Stimulated activated CD8-positive, alpha-beta memory T cell treated with anti-CD3 and anti-CD28 coated beads, Interleukin-4, amount 100 ng/mL, for 24 hours (primary cell): ENCODE measurements at places on chromosomes 2 and 18.
A peak's percentile ranks its signal among the peaks of the same experiment; 100 is the strongest.

GRCh38 chr2:232487385-232488096 is at the start of gene ECEL1:
ECEL1 (minus strand) TSS chr2:232487834; CDS start chr2:232486653, 1,181 bp downstream.
- DNase-seq = no peak

- peak; percentile 23 for DNase-seq
These were observed 3.3 kb upstream of the HJURP start for GRCh38 chr2:233857511-233858141.

GRCh38 chr2:233803994-233804393 is 25.9 kb downstream of the MROH2A start:
- no peak for DNase-seq

DNA sequence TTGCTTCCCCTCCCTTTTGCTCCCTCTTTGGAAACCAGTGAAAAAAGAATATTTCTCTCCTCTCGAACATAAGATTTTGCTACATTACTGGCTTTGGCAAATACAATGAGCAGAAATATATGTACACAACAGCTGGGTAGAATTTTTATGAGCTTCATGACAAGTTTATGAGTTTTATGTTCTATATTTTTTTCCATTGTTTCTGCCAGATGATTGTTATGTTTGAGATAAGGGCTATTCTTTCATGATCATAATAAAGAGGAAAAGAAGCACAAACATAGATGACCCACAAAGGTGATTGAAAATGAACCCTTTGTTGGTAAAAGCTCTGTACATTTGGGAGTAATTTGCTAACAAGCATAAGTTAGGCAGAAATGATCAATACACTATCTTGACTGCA is 14.8 kb upstream of the TFPI start:
- DNase-seq = no peak

DNA sequence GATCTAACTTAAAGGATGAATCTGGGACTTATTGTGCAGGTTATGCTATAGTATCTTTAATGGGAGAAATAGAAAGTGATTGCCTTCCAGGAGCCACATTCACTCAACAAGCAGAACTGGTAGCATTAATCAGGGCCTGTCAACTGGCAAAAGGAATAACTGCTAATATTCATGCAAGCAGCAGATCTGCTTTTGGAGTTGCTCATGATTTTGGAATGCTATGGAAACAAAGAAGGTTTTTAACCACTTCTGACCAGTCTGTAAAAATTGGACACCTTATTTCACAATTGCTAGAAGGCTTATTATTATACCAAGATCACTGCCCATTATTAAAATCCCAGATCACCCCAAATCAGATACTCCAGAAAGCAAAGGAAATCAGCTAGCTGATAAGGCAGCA is 200.4 kb downstream of the MREG start:
- no peak for DNase-seq

DNA sequence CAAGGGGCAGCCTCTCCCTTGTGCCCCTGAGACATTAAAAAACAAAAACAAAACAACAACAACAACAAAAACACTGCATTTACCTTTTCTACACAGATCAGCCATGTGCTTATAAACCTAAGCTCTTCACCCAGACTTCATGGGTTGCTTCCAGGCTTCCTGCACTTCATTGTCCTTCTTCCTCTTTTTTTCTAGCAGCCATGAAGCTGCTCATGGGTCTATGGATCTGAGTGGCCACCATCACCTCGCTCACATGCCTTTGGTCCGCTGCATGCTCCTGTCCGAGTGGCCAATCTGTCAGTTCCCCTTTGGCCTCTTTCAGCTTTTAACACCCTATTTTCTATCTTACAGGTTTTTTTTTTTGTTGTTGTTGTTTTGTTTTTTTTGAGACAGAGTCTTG is 9.0 kb upstream of the TET3 start:
- DNase-seq = no peak
